ENCODE measurements at places on chromosomes 7 and 10. TPM values are rescaled to one million over a fixed set of nuclear protein-coding genes. Genes with fewer than 3 reads are reported as not detected.

CPA1 gene
- total RNA-seq = 0.96 TPM

TRIM24 gene
- total RNA-seq = 15.0 TPM

FAM53B gene
- total RNA-seq = 17.0 TPM

CADPS2 gene
- total RNA-seq = 12.3 TPM

OSBPL3 gene
- total RNA-seq = 6.4 TPM

PIK3CG gene
- total RNA-seq = 3.3 TPM

CCDC3 gene
- 8.2 TPM for total RNA-seq

- DNase-seq = no peak
These were observed 88.1 kb upstream of the CUX1 start for GRCh38 chr7:101729241-101729883.

GRCh38 chr7:15681631-15682030 is 4.9 kb downstream of the MEOX2 start:
- no peak for DNase-seq

DNA sequence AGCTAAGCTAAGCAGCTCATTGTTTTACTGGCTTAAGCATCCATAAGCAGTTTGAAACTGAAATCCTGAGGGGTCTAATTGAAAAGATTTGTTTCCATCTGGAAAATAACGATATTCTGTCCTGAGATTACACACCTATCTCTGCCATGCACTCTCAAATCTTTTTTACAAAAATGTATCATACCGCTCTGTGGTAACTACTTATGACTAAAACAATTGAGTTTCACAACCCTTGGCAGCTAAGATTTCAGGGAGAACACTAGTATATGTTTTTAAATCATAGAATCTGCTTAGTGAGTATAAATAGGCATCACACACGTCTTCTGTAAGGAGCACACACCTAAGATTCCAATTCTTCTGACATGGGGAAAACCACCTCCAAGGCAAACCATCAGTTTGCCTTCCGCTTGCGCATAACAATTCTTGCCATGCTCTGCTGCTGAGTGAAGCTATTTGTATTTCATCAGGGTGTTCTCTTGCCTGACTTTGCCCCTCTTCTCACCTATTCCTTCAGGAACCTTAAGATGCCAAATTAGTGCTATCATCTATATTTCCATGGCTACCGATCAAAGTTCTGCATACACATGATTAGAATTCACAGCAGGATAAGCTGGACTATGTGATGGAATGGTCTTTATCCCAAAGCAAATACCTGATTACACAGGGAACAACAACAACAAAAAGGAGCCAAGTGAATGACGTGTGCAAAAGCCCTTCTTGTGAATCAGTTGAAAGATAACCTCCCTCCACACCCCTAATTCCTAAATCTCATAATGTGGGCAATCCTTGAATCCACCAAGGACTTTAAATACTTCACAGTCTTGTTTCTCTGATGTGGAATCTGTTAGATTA is 40.9 kb downstream of the PRPF18 start:
- no peak for DNase-seq

GRCh38 chr7:521221-522070 is 1.8 kb upstream of the PDGFA start:
- DNase-seq = peak; percentile 75

DNA sequence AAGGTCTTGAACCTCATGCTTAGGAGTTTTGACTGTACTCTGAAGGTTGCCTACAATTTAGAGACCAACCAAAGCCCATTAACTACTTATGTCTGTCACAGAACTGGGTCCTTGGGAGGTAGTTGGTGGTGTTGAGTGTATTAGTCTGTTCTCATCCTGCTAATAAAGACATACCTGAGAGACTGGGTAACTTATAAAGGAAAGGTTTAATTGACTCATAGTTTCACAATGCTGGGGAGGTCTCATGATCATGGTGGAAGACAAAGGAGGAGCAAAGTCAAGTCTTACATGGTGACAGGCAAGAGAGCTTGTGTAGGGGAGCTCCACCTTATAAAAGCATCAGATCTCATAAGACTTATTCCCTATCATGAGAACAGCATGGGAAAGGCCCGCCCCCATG is 319.6 kb upstream of the ZMIZ1 start:
- no peak for DNase-seq

GRCh38 chr7:40199076-40199802 is 64.4 kb downstream of the SUGCT start:
- no peak for DNase-seq

DNA sequence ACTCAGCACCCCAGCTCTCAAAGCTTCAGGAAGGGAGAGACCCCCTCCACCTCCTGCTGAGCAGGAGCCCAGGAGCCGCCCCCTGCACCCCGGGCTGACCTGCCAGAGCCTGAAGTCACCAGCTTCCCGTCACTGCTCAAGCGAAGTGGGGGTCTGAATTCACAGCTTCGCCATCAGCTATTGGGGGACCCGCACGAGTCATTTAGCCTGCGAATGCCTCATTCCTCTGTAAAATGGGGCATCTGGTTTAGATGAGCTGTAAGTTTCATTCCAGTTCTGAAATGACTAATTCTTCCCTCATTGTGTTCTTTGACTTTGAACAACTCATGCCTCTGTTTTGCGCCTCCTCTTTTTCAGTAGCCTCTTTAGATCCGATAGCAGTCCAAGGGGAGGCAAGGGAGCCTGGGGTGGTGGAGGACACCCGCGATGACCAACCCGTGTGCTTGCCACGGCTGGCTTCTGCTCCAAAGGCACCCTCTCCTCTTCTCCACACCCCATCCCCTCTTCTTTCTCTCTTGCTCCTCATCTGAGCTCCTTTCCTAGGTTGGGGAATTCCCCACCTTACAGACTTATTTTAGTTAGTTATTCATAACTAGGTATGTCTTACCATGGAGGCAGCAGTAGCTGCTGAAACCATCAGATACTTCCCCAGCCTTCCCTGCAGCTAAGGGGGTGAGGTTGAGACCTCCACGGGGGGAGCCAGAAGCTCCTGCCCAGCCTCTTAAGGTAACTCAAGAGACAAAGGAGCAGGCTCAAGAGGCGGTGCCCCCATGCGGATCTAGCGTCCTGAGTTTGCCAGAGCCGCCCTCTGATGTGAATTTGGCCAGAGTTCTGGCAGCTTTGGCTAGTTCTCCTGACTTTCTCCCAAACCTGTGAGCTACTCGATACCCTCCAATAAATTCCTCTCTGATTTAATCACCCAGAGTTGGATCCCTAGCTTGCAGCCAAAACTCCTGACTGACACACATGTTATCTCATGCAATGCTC is 47.7 kb downstream of the RBM17 start:
- no peak for DNase-seq

GRCh38 chr10:69348816-69349541 is 67.7 kb downstream of the TACR2 start:
- no peak for DNase-seq

DNA sequence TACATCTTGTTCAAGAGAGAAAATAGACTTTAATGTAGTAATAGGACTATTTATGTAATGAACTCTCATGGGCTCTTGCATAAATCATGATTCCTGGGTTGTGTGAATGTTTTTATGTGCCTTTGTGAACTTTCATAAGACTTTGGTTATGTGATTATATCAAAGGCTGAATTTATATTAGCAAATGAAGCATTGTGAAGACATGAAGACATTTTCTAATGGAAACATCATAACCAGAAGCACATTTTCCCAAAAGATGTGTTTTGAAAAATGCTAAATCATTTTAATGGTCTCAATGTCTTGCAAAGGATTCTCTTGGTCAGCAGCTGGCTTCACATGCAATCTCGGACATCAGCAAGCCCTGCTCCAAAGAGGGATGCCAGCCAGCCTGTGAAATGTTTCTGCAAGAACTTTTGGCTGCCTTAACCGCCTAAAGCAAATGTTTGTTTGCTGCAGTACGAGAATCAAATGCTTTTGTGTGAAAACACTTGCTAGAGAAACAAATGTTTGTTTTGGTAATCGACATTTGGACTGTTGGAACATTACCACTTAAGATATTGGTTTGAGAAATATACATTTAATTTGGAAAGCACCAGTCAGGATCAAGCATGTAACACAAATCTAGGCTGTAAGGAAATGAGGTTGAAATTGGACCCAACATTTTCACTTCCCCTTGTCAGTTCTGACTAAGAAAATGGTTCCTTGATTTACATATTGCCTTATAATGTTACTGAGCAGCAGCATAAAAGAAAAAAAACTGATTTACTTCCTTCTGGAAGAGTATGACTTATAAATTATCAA is 102.1 kb downstream of the RTKN2 start:
- no peak for DNase-seq

- no peak for DNase-seq
These were observed 37.1 kb upstream of the TOMM7 start for GRCh38 chr7:22859641-22860290.

- no peak for DNase-seq
These were observed 87.7 kb upstream of the EGR2 start for GRCh38 chr10:62903828-62904227.

DNA sequence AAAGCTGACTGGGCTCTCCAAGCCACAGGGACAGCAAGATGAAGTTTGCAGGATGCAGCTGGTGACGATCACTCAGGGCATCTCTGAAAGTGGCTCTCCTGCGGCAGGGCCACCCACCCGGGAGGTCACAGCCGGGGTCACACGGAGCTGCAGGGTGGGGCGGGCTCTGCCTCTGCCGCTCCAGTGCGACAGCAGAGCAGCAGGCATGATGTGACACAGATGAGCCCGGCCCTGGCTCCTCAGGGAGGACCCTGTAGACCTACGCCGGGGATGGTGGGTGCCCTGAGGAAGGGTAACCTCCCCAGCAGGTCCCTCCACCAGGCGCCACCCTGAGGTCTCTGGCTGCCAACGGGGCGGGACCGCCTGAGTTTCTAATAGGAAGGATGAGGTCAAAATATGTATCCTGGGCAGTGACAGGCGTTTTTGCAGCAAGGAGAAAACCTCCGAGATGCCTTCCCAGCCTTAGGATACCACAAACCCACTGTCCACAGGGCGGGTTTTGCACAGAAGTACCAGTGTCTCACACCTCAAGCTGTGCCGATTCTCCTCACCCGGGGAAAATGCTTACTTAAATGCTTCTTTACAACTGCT is 114.8 kb upstream of the DIP2C start:
- DNase-seq = no peak

DNA sequence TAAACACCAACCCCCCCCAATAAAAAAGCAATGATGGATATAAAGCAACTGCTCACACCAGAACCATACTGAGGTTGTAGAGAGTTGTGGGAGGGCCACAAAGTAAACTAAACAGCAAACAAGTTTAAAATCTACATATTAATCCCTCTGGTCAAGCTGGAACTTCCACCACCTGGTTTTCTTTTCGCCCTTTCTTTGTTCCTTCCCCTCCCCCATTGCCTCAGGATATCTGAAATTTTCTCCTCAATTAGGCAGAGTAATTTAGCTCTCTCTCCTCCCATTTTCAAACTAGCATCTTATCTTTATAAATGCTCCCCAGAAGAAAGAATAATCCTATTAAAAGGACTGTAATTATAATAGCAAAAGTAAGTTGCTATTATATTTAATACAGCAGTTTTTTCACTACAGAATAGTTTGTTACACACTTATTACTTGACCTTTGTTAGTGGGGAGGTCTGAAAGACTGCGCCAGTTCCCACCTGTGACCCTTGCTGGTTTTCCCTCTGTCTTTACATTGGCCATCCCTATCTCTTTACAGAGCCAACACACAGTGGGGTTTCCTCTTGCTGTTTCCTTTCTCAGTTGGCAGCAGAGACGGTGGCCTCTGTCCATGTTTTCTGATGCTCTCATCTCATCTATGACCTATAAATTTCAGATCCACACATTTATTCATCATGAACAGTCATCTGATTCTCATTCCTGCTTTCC is 235.4 kb downstream of the RNLS start:
- DNase-seq = no peak

DNA sequence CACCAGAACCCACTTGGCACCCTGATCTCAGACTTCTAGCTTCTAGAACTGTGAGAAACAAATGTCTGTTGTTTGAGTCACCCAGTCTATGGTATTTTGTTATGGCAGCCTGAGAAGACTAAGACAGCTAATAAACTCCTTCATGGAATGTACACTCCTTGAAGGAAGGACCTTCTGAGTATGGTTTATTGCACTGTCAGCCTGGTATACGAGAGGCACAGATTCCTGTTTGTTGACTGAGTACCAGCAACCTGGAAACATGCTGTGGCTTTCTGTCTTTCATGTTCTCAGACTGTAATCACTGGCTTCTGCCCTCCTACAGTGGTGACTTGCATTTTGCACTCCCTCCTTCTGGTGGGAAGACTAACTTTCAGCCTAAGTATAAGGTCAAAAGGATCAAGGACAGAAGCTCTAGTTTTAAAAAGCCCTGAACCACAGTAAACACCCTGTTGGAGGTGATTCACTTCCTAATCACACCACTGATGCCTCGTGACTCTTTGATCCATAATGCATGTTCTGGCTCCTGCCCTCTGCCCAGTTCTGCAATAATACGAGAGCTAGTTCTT is 319.0 kb upstream of the NPSR1 start:
- no peak for DNase-seq

Data from breast epithelium (tissue), 4 donors.